HuH-7.5 (cell line): ENCODE measurements at places on chromosomes 7 and 10.

- no peak for DNase-seq
Observed at GRCh38 chr7:13603661-13604060, 385.8 kb downstream of the ETV1 start.

- no peak for DNase-seq
Observed at GRCh38 chr7:90178679-90179278, 24.5 kb downstream of the STEAP1 start.

DNA sequence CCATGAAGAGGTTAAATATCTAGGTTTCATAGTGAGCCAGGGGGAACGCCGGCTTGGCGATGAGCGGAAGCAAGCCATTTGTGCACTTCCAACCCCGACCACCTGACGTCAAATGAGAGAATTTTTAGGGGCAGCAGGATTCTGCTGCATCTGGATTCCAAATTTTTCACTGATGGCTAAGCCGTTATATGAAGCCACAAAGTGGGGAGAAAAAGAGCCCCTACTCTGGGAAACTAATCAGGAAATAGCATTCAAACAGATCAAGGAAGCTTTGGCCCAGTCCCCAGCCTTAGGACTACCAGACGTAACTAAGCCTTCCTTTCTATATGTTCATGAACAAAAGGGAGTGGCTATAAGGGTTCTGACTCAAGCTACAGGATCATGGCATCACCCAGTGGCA, 12.9 kb upstream of the ADCK2 start:
- no peak for DNase-seq

- DNase-seq, result no peak
Observed at GRCh38 chr7:74501298-74501697, 47.6 kb downstream of the GTF2IRD1 start.

- DNase-seq, result no peak
Observed at GRCh38 chr7:3899559-3899991, 598.5 kb downstream of the SDK1 start.

DNA sequence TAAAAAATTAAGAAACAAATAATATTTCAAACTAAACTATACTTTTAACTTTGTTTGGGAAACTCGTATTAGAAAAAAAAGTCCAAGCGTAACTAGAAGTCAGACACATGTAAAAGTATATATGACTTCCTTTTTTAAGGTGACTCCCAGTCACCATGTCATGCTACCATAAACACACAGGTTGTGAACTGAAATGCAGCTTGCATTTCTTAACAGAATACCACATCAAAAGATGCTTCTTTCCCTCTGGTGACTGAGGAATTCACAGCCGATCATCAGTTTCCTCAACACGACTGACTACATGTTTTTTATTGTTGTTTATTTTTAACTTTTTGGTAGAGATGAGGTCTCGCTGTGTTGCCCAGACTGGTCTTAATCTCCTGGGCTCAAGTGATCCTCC, 445.0 kb downstream of the PARD3 start:
- no peak for DNase-seq

DNA sequence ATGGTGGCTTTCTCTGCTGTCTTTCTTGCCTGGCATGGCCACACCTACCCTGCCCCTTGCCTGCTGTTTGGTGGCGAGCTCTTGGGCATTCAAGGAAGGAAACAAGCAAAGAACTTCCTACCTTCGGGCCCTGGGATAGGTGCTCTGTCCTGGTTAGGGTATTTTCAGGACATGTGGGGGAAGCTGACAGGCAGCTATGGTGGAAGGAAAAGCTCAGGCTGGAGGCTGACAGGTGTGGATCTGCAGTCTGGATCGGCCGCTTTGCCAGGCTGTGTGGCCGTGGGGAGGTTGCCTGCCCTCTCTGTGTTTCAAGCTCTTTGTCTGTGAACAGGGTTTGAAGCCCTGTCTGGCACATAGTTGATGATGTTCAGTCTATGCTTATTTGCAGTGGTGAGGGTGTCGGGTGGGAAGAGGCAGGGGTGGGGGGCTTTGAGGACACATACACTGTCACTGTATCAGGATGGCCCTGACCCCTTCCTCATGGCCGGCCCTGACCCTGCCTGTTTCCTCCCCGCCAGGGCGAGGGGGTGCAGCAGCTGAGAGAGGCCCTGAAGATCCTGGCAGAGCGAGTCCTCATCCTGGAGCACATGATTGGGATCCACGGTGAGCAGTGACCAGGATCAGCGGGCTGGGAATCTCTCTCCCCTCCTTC, 73.7 kb downstream of the MYL10 start:
- peak; percentile 4 for DNase-seq

DNA sequence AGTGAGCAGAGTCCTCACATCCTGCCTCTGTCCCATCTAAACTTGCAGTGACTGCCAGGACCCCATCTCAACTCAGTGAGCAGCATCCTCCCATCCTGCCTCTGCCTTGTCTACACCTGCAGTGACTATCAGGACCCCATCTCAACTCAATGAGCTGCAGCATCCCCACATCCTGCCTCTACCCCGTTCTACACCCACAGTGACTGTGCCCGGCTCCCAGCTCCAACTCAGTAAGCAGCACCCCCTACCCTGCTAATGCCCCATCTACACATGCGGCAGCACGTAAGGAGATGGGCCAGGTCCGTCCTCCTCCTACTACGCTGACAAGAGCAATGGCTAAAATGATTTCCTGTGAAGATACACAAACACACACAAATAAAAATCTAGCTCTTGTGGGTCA, 65.5 kb downstream of the TNS3 start:
- no peak for DNase-seq

DNA sequence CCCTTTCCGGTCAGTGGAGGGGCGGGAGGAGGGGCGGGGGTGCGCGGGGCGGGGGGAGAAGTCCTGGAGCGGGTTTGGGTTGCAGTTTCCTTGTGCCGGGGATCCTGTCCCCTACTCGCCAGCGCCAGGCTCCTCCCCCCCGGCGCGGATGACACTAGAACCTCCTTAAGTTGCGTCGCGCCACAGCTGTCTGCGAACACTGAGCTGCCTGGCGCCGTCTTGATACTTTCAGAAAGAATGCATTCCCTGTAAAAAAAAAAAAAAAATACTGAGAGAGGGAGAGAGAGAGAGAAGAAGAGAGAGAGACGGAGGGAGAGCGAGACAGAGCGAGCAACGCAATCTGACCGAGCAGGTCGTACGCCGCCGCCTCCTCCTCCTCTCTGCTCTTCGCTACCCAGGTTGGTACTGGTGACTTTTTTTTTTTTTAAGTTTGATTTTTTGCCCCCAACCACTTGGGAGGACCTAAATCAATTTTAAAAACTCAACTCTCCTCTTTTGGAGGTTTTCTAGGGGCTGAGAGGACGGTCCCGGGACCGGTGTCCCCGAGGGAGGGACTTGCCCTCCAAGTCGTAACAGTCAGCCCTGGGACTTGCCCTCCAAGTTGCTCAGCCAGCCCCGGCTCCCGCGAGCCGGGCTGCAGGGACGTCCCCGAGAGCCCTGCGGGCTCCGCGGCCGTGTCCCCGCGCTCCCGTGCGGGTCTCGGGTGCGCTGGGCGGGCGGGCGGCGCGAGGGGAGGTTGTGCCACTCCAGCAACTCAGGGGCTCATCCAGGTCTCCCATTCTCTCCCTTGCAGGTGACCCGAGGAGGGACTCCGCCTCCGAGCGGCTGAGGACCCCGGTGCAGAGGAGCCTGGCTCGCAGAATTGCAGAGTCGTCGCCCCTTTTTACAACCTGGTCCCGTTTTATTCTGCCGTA, at the start of gene GATA3:
GATA3 (plus strand) TSS at position 195 of the 914 bp plus-strand sequence. CDS start 968 bp downstream, outside the sequence.
- DNase-seq, result peak; percentile 84

- no peak for DNase-seq
Observed at GRCh38 chr7:25565002-25565401, 336.7 kb upstream of the NPVF start.

DNA sequence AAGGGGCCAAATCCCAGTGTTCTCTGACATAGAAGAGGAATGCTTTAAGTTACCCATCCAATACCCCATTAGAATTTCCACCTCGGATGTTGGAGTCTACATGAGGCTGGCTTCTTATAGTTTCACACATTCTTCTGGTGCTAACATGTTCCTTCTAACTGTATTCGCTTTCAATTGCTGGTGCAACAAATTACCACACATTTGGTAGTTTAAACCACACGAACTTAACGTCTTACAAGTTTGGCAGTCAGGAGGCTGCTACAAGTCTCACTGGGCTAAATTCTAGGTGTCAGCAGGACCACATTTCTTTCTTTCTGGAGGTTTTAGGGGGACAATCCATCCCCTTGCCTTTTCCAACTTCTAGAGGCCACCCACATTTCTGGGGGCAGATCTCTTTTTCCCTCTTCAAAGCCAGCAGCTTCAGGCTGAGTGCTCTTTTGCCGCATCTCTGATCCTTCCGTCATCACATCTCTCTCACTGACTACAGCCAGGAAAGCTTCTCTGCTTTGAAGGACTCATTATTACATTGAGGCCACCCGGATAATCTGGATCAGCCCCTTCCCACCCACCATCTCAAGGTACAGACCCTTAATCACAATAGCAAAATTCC, 5.1 kb upstream of the MACC1 start:
- DNase-seq, result no peak

- DNase-seq, result no peak
Observed at GRCh38 chr7:33061282-33061937, 1.2 kb downstream of the NT5C3A start.

DNA sequence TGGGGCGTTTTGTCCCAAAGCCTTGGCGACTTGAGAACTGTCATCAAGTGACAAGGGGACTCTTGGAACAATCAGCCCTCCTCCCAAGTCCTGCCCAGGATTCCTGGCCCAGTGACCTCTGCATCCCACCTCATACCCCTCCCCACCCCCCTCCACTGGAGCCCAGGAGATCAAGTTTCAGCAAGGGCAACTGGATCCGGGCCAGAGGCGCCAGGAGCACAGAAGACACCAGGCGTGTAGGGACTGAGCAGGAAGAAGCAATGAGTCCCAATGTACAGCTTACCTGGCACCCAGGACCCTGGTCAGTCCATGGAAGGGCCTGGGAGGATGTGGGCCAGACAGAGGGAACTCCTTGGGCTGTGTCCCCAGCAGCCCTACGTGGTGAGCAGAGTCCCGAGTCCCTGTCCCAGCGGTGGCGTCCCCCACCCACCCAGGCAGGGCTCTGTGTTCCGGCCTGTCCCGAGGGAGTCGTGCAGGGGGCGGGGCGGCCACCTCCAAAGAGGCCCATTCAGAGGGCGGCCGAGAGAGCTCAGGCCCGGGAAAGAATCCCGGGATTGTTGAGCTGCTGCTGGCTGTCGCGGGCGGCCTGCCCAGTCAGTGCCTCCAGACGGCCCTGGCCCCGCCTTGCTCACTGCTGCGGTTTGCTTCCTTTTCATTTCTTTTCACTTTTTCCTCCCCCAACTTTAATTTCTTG, 254.1 kb downstream of the TNS3 start:
- DNase-seq, result no peak

- no peak for DNase-seq
Observed at GRCh38 chr10:111446966-111447365, 370.1 kb downstream of the ADRA2A start.

- DNase-seq, result no peak
Observed at GRCh38 chr10:78531088-78531487, 497.4 kb downstream of the RPS24 start.

- no peak for DNase-seq
Observed at GRCh38 chr7:87797395-87797794, 78.8 kb downstream of the SLC25A40 start.

- no peak for DNase-seq
Observed at GRCh38 chr7:158541346-158542010, 46.1 kb downstream of the PTPRN2 start.

GRCh38 chr7:81884817-81885216, 115.0 kb upstream of the HGF start:
- no peak for DNase-seq

DNA sequence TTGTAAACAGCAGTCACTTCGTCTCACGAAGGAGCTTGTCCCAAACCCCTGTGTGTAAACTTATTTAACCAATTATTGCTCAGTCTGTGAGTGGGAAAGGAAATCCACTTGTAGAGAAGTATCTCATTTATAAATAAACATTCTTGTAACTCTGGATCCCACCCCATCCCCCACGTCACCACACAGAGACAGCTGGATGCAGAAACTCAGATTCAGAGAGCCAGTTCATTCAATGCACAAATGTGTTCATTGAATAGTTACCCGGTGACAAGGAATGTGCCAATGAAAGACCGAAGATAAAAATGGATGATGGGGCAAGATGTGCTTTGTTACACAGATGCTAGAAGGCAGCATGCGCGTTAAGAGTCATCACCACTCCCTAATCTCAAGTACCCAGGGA, 8.3 kb upstream of the OCM start:
- DNase-seq, result no peak

- DNase-seq, result peak; percentile 69
Observed at GRCh38 chr10:122112625-122113160, 123.7 kb downstream of the TACC2 start.

- no peak for DNase-seq
Observed at GRCh38 chr7:139254281-139254680, 23.2 kb downstream of the UBN2 start.

DNA sequence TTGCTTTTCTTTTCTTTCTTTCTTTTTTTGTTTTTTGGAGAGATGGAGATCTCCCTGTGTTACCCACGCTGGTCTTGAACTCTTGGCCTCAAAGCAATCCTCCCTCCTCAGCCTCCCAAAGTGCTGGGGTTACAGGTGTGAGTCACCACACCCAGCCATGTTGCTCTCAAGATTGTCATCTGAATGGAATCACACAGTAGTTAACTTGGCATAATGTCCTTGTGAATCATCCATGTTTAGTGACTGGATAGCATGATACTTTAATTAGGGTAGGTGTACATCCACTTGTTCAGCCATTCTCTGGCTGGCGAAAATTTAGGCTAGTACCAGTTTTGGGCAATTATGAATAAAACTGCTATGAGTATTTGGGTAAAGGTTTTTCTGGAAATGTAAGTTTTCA, 15.4 kb upstream of the GRB10 start:
- DNase-seq, result no peak

GRCh38 chr7:5694912-5695726, 86.3 kb downstream of the RNF216 start:
- no peak for DNase-seq

DNA sequence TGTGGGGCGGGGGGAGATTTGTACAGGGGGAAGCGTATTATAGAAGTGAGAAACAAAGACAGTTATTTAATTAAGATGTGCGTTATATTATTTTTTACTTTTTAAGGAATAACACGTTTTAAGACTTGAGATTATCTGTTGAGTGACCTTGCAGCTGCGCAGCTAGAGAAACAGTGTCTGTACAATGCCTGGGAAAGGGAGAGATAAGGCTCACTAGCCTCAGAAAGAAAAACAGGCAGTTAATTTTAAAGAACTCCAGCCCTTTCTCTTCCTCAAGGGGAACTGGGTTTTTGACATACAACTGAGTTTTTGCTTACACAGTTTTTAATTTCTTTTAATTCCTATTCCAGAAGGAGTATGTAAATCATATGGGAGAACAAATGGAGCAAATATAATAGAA, 50.7 kb downstream of the LMBR1 start:
- DNase-seq, result no peak

DNA sequence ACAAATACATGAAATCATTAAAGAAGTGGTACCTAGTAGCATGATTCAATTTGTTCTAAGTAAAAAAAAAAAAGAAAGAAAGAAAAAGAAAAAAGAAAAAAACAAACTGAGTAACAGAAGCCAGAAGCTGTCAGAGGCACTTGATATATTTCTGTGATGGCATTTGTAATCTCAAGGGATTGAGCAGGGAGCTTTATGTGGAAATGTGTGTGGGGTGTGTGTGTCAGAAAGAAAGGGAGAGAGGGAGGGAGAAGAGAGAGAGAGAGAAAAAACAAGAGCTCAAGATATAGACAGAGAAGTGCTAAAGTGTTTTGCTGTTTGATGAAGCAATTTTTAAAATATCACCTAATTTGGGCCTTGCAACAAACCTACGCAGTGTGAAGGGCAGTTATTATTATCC, 357.6 kb upstream of the PCDH15 start:
- DNase-seq, result no peak
